Thoracic aorta (tissue), 2 donors: ENCODE measurements at places on chromosomes 5 and 9. TPM values are rescaled to one million over a fixed set of nuclear protein-coding genes. Genes with fewer than 3 reads are reported as not detected.

FUT7 gene
- not detected for total RNA-seq

GRCh38 chr5:125465703-125466102, 719.3 kb upstream of the ZNF608 start:
- no peak overlapping the region for H3K4me3 ChIP-seq
- H3K27me3 ChIP-seq, result no peaks in the 10 kb centered on the region
- no peaks in the 10 kb centered on the region for H3K36me3 ChIP-seq
- H3K4me1 ChIP-seq, result no peaks in the 10 kb centered on the region
- DNase-seq, result no peak

SLC46A2 gene
- total RNA-seq, result 2.0 TPM

GRCh38 chr9:98971168-98971914, 27.6 kb downstream of the COL15A1 start:
- H3K4me3 ChIP-seq, result no peak overlapping the region
- H3K27me3 ChIP-seq, result no peaks in the 10 kb centered on the region
- H3K36me3 ChIP-seq, result no peaks in the 10 kb centered on the region
- H3K4me1 ChIP-seq, result peaks cover 14% of the 10 kb centered on the region

- no peaks in the 10 kb centered on the region for H3K36me3 ChIP-seq
- H3K4me3 ChIP-seq, result no peak overlapping the region
- peaks cover 11% of the 10 kb centered on the region for H3K4me1 ChIP-seq
- no peaks in the 10 kb centered on the region for H3K27me3 ChIP-seq
- no peak for DNase-seq
- H3K27ac ChIP-seq, result peak overlapping the region; percentile 65
Measured at GRCh38 chr5:174413567-174414314, 310.6 kb upstream of the MSX2 start.

GRCh38 chr9:106621313-106622163, 241.4 kb upstream of the ZNF462 start:
- H3K4me3 ChIP-seq, result no peak overlapping the region
- no peaks in the 10 kb centered on the region for H3K27me3 ChIP-seq
- no peak overlapping the region for H3K27ac ChIP-seq
- H3K4me1 ChIP-seq, result no peaks in the 10 kb centered on the region

DNA sequence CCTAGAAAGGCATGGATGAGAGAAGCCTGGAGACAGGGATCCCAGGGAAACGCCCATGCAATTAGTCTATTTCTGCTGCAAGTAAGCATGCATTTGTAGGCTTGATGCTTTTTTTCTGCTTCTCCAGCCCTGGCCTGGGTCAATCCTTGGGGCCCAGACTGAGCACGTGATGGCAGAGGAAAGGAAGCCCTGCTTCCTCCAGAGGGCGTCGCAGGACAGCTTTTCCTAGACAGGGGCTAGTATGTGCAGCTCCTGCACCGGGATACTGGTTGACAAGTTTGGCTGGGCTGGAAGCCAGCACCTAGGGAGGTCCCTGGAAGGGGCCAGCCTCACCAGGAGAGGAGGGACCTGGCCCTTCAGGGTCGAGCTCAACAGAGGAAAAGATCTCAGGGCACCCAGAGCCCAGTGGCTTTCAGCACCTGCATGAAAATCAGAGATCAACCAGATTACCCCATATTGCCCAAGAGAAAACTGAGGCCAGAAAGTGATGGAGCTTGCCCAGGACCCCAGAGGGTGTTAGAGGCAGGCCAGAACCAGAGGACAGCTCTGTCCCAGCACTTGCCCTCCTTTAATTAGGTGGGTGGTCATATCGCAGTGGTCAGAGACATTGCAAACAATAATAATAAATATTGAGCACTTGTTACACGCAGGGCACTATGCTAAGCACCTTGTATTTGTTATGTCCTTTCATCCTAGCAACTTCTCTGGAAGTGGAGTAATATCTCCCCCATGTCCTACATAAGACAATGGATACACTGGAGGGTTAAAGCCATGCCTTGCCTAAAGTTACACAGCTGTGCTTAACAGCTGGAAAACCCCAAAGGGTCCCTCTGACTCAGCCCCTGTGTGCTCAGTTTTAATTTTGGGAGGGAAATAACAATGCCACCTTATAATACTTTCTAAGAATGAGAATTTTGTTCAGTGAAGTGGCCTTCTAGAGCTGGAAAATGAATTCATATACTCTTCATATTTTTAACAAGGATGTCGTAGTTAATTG, 67.1 kb downstream of the KLF4 start:
- no peaks in the 10 kb centered on the region for H3K36me3 ChIP-seq
- H3K27ac ChIP-seq, result no peak overlapping the region
- peaks cover 9% of the 10 kb centered on the region for H3K4me1 ChIP-seq
- DNase-seq, result no peak
- no peaks in the 10 kb centered on the region for H3K27me3 ChIP-seq

FCHO2 gene
- total RNA-seq, result 38.2 TPM
